ENCODE measurements at places on chromosomes 7 and 10.
A peak's percentile ranks its signal among the peaks of the same experiment; 100 is the strongest.

DNA sequence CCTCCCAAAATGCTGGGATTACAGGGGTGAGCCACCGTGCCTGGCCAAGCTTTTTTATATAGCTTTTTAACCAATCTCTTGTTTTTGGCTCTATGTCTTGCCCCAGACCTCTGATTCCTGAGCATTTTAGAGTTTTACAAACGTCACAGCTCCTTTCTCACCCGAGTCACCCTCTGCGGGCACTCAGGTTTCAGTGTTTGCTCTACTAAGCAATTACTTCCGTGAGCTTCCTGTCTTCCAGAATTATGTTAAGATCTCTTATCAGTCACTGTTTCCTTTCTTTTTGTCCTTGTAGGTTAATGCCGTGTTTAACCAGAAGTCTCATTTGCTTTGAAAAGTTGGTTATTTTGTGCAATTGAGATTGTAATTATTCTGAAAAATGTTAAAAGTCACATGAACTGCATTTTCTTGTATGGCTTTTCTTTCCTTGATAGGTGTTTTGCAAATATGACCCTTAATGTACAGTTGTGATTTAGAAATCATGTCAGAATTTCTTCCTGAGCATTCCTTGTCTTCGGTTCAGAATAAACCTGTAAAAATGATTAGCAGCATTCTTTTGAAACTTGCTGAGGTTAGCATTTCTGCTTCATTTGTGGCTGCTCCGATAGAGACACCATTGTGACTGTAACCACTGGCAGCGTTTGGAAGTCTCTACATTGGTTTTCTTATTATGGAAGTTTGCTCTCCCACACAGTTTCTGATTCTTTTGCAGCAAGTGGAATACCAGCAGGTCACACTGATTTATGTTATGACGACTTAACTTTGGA, 4.5 kb upstream of the HKDC1 start:
- no peak for DNase-seq

- DNase-seq: no peak
Observed at GRCh38 chr10:120810298-120810697, 40.9 kb upstream of the WDR11 start.

- no peak for DNase-seq
Observed at GRCh38 chr10:60394446-60394845, 4.8 kb upstream of the ANK3 start.

DNA sequence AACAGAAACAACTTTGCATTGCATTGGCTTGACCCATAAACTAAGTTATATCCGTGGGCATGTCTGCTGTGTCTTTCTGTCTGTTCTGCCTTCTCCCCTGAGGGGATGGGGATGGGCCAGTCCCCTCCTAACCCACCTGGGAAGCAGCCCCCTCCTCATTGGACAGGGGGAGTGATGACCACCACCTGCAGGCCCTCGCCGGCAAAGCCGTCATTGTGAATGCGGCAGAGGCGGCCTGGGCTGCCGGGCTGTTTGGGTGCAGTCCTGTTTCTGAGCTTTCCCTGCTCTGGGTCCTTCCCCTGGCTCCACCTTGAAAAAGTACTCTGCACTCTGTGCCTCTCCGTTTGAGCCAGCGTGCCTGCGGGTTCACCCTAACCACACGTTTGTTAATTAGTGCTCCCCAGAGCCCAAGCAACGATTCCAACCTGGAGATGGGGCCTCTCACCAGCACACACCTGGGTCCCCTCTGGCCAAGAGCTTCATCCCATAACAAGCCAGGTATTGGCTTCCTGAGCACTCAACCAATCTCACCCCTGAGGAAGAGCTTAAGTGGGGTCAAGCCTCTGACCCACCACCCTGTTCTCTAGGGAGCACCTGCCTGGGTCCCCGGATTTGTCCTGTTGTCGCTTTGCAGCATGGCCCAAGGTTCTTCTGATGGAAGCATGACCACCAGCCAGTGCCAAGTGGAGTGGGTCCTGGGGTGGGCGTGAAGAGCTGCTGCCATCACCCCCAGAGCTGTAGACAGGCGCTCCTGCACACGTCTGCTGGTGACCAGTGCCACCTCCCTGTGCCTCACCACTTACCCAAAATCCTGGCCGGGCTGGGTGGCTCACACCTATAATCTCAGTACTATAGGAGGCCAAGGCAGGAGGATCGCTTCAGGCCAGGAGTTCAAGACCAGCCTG, 39.4 kb upstream of the ZMIZ2 start:
- DNase-seq: no peak

GRCh38 chr7:70082099-70082611, 483.9 kb downstream of the AUTS2 start:
- DNase-seq: peak; percentile 93

DNA sequence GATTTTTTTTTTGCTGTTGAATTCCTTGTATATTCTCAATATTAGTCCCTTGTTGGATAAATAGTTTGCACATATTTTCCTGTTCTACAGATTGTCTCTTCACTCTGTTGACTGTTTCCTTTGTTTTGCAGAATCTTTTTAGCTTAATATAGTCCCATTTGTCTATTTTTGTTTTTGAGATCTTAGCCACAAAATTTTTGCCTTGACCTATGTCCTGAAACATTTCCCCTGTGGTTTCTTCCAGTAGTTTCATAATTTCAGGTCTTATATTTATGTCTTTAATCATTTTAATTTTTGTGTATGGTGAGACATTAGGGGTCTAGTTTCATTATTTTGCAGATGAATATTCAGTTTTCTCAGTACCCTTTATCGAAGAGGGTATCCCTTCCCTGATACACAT, 92.7 kb downstream of the LANCL2 start:
- DNase-seq: no peak

DNA sequence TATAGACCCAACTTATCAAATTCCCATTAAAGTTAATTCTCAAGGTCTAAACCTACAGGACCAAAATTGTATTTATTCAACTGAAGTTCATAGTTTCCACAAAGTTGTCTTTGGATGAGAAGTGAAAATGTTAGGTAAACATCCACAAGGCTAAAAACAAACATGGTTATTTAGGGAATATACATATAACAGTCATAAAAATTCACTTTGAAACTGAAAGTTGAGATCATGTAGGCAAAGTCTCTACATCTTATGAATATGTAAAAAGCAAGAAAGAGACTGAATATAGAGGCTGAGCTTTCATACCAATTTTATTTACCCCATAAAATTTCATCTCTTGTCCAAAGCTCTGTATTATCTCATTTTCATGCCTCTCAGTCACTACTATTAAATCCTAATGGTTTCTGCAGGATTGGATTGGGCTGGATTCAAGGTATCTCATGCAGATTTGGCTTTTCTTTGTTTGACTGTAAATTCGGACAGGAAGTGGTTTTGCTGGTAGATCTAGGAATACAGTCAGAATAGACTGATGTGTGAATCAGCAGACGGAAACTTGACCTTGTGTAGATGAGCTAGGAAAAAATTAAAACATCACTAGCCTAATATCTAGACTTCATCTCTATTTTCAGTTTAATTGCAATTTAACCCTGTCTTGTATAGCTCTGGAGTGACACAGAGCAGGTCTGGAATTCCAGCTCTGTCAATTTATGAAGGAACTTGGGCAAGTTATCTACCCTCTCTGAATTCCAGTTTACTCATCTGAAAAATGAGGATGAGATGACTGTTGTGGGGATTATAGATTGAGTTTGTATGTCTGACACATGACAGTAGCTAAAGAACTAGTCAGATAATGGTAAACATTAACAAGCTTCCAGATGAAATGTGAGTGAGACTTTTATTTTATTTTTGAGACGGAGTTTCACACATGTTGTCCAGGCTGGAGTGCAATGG, 27.3 kb upstream of the SKAP2 start:
- no peak for DNase-seq

DNA sequence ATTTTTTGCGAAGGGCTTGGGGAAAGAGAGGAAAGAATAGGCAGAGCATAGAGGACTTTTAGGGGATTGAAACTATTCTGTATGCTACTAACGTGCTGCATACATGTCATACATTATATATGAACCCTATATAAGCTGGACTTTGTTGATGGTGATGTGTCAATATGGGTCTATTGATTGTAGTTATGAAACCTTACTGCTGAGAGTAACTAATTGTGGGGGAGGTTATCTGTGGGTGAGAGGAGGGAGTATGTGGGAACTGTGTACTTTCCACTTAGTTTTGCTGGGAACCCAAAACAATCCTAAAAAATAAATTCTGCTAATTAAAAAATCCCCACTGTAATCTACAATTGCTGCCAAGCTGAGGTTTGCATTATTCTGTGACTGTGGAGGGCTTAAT, 15.3 kb upstream of the CYP2C19 start:
- no peak for DNase-seq

DNA sequence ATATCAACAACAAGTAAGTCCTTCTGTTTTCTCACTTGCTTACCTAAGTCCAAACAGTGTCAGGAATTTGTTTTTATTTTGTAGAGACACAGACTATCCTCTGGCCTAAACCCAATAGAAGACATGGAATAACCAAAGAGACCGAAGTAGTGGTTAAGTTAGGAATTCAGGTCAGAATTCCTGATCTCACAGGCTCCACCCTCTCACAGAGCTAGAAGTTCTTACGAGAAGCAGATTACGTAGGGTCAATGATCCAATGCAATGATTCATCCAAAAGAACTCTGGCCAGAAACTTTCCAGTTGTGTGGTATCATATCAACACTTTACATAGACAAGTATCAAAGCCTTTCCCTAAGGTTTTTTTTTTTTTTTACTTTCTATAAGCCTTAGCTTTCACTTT, 73.8 kb downstream of the IQUB start:
- peak; percentile 5 for DNase-seq

Measured in fibroblast of skin of left biceps (primary cell).